ENCODE measurements at places on chromosomes 7 and 10. TPM values are rescaled to one million over a fixed set of nuclear protein-coding genes. Genes with fewer than 3 reads are reported as not detected.

The PRKG1 gene
- not detected for total RNA-seq

GRCh38 chr7:123057911-123058310, 62.4 kb upstream of the TAS2R16 start:
- DNase-seq: no peak

GRCh38 chr10:102679596-102679995, 34.6 kb downstream of the ARL3 start:
- DNase-seq: no peak

- DNase-seq: no peak
Measured at GRCh38 chr7:56007167-56007652, 42.8 kb downstream of the NIPSNAP2 start.

GRCh38 chr10:96614515-96614914, 27.7 kb upstream of the TM9SF3 start:
- no peak for DNase-seq

The GJC3 gene
- 0.18 TPM for total RNA-seq

GRCh38 chr10:62584731-62585130, 210.6 kb downstream of the ZNF365 start:
- no peak for DNase-seq

GRCh38 chr10:89589101-89589720, 53.8 kb upstream of the SLC16A12 start:
- DNase-seq: no peak

The USP6NL gene
- total RNA-seq: 0.64 TPM

The PKD1L1 gene
- 0.07 TPM for total RNA-seq

- DNase-seq: no peak
Measured at GRCh38 chr7:22251281-22251680, 105.7 kb downstream of the RAPGEF5 start.

DNA sequence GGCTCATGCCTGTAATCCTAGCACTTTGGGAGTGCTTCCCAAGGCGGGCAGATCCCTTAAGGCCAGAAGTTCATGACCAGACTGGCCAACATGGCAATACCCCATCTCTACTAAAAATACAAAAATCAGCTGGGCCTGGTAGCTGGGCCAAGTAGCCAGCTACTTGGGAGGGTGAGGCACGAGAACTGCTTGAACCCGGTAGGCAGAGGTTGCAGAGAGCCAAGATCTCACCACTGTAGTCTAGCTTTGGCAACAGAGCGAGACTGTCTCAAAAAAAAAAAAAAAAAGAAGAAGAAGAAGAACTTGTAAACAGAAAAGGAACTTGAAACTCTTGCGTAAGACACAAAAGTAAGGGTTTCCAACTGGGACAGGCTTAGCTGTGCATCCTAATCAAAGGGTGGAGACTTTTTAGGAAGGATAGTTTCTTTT, 5.6 kb upstream of the IFIT2 start:
- DNase-seq: no peak

GRCh38 chr10:109126016-109126415, 797.3 kb downstream of the XPNPEP1 start:
- no peak for DNase-seq

DNA sequence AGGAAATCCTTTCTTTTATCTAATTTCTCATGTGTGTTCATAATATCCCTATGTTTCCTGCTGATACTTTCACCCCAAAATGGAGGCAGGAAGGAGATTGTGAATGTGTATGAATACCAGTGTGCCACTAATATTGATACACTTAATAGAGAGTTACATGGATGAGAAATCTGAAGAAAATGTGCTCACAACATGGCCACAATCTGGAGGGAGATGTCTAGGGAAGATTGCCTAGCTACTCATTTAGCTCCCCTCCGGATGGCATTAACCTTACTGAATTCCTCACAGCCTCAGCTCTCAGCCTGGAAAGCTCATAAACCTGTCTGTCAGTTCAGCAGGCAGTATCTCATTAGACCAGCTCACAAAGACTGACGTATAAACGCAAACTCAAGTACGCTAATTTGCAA, 23.4 kb upstream of the DMTF1 start:
- no peak for DNase-seq

The MBL2 gene
- not detected for total RNA-seq

- DNase-seq: no peak
Measured at GRCh38 chr10:77349226-77349625, 288.4 kb downstream of the KCNMA1 start.

The ENKUR gene
- total RNA-seq: not detected

GRCh38 chr7:42010751-42011150, 226.3 kb downstream of the GLI3 start:
- no peak for DNase-seq

Measured in activated T-helper 1 cell treated with anti-CD3 and anti-CD28 coated beads, Interleukin-12 subunit alpha, Interleukin-12 subunit beta, Interleukin-2, Interleukin-4 antibody, amounts not matched to agents 30 ng/mL and 10 ng/mL and 1 ng/mL, durations not matched to agents 14 hours and 24 hours and 36 hours (primary cell).